ACHN (cell line): ENCODE measurements at places on chromosomes 1 and 21.

- no peak for DNase-seq
Measured at GRCh38 chr21:46017148-46017547, 35.6 kb downstream of the COL6A1 start.

DNA sequence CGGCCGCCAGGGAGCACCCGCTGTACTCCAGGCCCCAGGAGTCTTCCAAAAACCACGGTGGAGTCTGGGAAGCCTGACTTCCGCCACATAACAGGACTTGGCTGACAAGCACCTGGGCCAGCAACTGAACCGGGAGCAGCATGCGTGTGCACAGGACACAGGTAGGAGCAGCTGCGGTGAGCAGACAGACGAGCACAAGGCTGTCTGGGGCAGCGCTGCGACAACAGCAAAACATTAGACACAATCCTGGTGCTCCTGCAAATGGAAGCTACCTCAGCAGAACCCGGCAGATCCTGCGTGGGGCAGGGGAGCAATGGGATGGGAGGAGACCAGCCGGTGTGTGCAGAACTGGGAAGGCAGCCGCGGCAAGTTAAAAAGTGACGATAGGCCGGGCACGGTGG is 80.4 kb downstream of the NPHP4 start:
- DNase-seq = no peak

DNA sequence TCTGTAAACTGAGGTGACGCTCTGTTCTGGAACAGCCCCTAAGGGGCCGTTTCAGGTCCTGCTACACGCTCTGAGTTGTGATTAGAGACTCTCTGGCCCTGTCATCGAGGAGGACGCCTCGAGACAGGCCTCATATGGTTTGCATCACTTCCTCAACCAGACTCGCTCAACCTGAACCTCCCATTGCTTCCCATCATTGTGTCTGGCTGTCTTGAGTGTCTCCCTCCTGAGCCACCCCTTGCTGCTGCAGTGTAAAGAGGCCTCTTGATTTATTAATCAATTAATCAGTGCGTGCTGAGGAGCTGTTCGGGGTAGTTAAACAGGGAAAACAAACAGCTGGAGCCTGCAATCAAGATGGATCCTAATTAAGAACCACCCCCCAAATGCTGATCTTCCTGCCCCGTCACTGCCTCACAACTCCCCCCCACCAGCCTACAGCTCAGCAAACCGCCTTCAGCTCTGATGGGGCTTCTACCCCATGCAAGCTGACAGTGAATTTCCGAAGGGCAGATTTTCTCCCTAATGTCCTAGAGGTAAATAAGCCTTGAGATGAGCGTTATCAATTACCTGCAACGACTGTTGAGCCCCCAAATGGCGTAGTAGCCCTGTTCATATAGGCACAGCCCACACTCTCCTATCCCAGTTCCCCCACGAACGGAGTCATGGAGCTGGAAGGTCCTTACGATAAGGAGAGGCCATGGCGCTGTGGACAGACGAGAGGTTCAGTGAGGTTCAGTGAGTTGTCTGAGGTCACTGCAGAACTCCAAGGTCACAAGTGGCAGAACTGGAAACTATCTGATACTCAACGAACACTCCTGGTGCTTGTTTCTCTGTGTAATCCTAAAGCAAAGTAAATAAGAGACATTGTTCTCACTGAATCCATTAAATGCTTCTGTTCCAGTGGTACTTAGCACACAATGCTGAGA is 210.6 kb downstream of the KIF26B start:
- DNase-seq = no peak

- DNase-seq = no peak
Measured at GRCh38 chr1:32112806-32113375, 5.0 kb downstream of the KPNA6 start.

DNA sequence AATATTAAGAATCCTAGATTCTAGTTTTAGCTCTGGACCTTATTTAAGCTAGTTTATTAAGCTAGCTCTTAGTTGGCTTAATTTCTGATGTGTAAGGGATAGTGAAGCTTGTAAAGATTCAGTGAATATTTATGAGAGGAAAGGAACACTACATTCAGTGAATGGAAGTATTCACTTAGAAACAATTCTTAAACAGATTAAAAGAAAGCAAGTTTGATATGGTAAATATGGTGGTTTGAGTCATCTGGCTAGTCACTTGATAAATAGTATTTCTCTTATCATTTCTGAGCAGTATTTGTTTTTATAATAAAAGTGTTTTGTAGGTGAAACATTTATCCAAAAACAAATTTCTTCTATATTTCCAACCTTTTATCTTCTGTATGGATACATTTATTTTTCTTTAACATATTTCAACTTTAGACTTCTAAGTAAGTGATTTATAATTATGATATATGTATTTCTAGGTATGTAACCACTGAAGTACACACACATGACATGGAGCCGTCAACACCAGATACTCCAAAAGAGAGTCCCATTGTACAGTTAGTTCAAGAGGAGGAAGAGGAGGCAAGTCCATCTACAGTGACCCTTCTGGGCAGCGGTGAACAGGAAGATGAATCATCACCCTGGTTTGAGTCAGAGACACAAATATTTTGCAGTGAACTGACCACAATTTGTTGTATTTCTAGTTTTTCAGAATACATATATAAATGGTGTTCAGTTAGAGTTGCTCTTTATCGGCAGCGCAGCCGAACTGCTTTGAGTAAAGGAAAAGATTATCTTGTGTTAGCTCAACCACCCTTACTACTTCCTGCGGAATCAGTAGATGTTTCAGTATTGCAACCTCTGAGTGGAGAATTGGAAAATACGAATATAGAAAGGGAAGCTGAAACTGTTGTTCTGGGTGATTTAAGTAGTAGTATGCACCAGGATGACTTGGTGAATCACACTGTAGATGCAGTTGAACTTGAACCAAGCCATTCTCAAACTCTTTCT is 55.6 kb downstream of the SUCO start:
- peak; percentile 72 for DNase-seq

GRCh38 chr1:168491527-168492164 is 52.2 kb downstream of the XCL2 start:
- no peak for DNase-seq

DNA sequence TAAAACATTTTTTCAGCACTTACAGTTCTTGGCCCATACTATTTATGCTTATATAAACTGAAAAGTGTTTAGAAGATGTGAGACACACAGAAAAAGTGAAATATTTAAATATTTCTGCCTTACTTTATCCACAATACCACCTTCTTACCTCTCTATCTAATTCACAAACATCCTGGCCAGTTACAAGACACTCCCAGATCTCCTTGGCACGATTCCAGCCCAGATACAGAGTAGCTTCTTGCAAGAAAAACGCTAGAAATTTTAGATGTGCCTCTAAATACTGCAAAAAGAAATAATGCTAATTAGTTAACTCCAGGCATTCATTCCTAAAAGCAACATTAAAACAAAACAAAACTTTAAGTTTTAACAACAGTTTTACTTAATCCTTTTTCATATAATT is 68.4 kb downstream of the USP24 start:
- DNase-seq = no peak

GRCh38 chr1:206776229-206776628 is 3.9 kb upstream of the IL10 start:
- DNase-seq = no peak

GRCh38 chr1:230986976-230987375 is 8.1 kb downstream of the ARV1 start:
- DNase-seq = peak; percentile 69

DNA sequence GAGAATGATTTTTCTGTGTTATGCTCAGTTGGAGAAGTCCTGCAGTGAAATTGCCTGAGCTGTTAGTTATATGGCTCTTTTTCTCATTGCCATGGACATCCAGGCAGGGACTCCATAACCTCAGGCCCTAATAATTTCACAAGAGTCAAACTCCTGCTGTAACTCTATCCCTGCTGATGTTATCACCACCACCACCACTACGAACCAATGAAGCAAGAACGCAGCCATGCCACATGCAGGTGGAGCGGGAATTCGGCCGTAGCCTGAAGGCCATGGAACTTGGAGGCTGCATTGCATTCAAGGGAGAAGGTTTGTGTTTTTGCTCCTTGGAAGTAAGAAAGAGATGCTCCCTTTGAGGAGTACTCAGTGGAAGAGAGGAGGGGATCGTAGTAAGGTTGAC is 16.8 kb upstream of the DLGAP3 start:
- no peak for DNase-seq

- DNase-seq = no peak
Measured at GRCh38 chr1:55579332-55580001, 364.3 kb upstream of the USP24 start.

DNA sequence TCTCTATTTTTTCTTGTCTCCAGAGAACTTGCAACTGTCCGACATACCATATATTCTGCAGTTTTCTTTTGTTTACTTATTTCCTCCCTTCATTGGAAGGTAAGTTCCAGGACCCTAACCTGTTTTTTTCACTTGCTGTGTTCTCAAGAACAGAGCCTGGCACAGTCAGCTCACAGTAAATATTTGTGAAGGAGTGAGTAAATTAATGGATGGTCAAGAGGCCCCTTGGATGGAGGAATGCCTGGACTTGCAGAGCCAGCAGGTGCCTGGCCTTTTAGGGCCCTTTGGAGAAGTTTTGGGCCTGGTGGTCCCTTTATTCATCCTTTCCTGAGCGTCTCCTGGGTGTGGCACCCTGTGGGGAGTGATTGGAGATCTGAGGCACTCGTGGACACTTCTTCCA is 182.1 kb upstream of the POU3F1 start:
- no peak for DNase-seq

- DNase-seq = no peak
Measured at GRCh38 chr1:94898491-94899385, 28.2 kb downstream of the CNN3 start.

- no peak for DNase-seq
Measured at GRCh38 chr1:26317146-26317545, 612 bp upstream of the CD52 start.

DNA sequence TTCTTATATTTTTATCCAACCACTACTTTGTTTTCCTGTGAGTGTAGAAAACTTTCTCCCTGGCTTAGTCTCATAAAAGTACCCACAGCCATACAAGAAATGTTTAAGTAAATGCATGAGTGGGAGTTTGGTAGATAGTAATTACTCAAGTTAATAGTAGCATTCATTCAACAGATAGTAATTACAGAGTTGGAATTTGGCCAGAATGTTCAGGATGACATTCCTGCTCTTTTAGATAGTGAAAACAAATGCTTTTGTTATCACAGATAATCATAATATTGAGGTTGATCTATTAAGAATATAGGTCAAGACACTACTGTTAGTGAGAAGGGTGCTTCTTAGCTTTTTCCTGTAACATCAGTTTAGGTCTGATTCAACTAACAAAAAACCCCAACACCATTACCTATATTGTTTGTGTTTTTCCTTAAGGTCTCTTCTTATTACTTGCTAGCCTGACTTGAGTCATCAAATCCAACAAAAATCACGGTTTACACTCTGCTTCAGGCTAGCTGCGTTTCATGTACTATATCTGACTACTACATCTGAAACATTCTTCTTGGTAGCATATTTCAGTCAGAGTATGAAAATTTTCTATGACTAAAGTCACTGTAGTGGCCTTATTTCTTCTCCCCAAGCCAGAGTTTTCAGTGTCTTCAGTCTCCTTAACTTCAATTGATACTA is 163.7 kb downstream of the HS2ST1 start:
- no peak for DNase-seq

GRCh38 chr1:8361198-8361849 is 43.4 kb downstream of the SLC45A1 start:
- DNase-seq = no peak

- no peak for DNase-seq
Measured at GRCh38 chr1:82879701-82880305, 1079.1 kb downstream of the ADGRL2 start.

- DNase-seq = peak; percentile 73
Measured at GRCh38 chr1:177181631-177182291, 11.0 kb downstream of the BRINP2 start.

DNA sequence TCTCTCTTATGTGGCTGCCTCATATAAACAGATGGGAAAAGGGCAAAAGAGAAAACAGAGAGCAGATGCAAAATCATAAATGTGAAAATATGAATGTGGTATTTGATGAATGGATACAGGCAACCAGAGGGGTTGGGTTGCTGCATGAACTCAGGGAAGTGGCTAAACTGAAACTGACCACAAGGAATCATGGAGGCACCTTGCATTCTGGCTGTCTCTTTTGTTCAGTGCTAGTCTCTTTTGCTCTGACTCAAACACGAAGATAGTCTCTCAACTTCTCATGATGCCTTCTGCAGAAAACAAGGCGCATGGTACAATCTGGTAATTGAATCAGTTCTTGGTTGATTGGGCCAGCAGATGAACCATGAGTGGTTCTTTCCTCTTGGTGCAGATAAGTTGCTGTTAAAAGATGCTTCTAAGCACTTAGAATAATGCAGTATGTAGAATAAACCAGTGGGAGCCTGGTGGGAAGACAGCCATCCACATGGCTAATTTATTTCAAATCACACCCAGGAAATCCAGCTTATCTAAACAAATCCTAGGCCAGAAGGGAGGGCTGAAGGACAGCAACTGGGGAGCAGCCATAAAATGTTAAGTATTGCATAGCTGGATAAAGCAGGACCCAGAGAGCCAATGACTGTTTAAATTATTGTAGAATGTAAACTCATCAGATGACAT is 64.2 kb downstream of the HLX start:
- DNase-seq = no peak

GRCh38 chr21:25859235-25859929 is 124.6 kb downstream of the GABPA start:
- DNase-seq = no peak

GRCh38 chr21:40057331-40057730 is 190.1 kb downstream of the PCP4 start:
- no peak for DNase-seq
